ENCODE measurements at places on chromosomes 1 and 21.

GRCh38 chr1:19569786-19570185 is 74.3 kb upstream of the NBL1 start:
- DNase-seq: no peak

DNA sequence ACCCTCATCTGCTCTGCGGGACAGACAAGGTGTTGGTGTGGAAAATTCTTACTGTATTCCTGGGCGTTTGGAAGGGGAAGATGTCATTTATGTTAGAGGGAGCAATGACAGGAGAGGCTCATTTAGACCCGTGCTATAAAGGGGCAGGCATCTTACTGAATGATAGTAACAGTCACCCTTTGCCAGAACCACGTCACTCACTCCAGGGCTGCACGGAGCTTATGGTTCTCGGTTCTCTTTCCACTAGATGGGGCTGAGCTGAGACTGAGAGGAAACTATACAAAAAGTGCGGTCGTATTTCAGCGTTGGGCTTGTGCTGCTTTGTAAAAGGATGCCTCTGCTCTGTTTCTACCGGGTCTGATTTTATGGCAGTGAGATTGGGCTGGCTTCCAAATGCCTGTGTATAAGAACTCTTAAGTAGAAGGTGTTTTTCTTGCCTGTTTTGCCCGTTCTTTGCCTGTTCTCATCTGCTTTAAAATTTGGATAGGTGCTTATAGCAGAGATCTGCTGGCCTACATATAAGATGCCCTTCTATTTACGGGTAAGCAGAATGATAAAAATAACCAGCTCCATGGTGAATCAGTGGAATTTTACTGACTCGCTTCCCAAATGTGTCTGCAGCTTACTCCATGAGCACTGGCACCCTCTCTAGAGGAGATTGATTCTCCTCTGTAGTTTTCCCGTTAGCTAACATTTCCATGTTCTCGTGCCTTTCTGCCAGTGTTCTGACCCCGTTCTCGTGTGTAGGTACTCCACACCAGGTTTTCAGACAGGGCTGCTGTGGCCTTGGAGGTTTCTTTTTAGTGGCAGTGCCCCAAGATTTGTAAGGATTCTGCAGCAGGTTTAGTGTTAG is 55.9 kb downstream of the MRPS6 start:
- peak; percentile 34 for DNase-seq

DNA sequence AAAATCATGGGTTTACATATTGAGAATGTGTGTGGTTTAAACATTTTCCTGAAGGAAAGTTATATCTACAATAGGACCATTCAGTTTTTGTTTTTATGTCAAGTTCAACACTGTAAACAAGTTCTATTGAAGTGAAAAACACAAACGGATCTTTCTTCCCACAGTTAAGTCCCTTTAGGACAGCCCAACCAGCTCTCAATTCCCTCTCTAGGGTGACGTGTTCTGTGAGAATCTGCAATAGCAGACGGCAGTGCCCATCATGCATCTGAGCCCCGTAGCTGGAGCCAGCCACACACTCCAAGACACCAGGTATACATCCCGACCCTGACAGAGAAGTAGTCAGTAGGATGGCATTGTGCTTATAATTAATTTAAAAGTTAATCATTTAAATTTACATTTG is 26.3 kb upstream of the IVNS1ABP start:
- DNase-seq: no peak

DNA sequence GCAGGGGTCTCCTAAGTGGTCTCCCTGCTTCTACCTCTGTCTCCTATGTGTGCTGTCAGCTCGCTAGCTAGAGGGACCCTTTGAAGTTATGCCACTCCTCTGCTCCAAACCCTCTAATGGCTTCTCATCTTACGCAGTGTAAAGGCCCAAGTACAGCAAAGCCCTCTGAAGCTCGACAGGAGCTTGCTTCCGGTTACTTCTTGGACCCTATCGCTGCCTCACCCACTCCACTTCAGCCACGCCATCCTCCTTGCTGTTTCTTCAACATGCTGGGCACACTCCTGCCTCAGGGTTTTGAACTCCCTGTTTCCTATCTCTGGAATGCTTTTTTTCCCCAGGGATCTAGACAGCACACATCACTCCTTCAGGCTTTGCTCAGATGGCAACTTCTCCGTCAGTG is 102.3 kb upstream of the F3 start:
- DNase-seq: no peak

DNA sequence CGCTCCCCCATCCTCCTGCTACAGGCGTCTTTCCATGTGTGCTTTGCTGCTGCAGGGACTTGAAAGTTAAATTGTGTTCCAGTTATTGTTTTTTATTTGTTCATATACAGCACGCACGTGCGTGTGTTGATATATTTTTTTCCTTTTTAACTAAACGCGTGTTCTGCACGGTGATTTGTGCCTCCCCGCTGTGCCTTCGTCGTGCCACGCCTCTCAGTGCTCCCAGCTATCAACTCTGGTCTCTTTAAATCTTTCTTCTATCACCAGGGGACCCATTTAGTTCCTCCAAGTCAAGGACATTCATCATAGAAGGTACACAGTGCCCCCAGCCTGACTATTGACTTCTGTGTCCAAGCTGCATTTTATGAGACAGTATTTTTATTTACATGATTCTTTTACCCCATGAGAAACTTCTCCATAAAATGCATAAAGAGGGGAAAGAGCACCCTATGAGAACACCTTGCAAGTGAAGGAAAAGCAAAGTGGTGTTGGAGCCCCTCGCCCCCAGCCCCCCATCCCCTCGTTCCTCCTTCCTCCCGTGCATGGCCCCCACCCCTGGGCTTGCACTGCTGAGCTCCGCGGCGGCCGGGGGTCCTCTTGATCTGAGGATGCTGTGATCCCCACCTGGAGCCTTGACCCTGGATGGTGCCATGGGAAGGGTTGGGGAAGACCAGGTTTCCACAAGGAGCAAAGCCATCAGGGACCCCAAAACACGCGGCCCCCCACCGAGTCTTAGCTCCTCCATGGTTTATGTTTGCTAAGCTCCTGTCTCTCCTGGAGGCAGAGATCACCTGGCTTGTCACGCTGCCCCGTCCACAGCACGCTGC is 45.5 kb downstream of the KCNAB2 start:
- no peak for DNase-seq
